Endodermal cell (in vitro differentiated cells): ENCODE measurements at places on chromosomes 3 and 15. TPM values are rescaled to one million over a fixed set of nuclear protein-coding genes. Genes with fewer than 3 reads are reported as not detected.

- H3K27me3 ChIP-seq: peaks cover 8% of the 10 kb centered on the region
- no peaks in the 10 kb centered on the region for H3K36me3 ChIP-seq
- H3K4me3 ChIP-seq: no peak overlapping the region
- H3K27ac ChIP-seq: no peak overlapping the region
These were observed 103.0 kb upstream of the ARHGEF26 start for GRCh38 chr3:154018100-154018696.

GRCh38 chr15:78968539-78969271, 23.9 kb upstream of the CTSH start:
- no peaks in the 10 kb centered on the region for H3K36me3 ChIP-seq
- no peak for DNase-seq
- H3K4me1 ChIP-seq: no peaks in the 10 kb centered on the region
- no peaks in the 10 kb centered on the region for H3K27me3 ChIP-seq
- H3K27ac ChIP-seq: no peak overlapping the region

DNA sequence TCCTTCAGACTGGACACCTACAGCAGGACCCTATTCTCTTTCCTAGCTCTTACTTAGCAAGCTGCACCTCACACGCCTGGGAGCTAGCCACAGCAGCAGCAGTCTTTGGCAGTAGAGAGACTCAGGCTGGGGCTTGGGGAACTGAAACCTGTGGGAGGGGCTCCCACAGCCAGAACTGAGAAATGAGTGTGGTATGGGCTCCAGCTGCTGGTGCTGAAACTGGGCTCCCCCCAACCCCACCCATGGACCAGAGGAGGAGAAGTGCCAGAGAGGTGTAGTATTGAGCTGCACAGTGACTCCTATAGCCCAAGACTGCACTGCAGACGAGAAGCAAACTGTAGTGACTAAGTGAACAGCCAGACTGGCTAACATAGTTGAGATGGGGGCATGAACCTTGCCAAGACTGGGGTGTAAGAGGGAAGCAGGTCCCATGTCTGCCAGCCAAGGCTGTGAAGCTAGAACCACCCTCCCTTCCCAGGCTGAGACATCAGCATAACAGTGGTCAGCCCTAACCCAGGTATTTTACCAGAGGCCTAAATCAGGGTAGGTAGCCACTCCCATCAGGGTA, 62.5 kb downstream of the MYO5A start:
- H3K4me1 ChIP-seq: no peaks in the 10 kb centered on the region
- H3K27ac ChIP-seq: no peak overlapping the region

DNA sequence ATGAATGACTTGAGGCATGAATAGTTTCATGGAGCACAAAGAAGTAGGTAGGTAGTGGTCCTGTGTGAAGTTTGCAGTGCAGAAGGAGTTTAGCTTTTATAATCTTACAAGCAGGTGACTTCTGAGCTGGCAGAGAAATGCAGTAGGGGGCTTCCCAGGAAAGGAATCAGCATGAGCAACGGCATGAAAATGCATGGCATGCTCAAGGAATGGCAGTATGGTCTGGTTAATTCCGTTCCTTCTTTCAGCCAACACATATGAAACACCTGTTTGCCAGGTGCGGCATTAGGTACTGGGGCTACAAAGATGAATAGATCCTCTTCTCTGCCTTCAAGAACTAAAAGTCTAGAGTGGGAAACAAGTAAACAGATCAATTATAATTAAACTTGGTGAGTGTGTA, 138.0 kb upstream of the BHLHE40 start:
- no peak overlapping the region for H3K4me3 ChIP-seq
- peaks cover 3% of the 10 kb centered on the region for H3K4me1 ChIP-seq
- no peak overlapping the region for H3K27ac ChIP-seq
- DNase-seq: no peak

- no peak overlapping the region for H3K27ac ChIP-seq
- no peak overlapping the region for H3K4me3 ChIP-seq
- no peaks in the 10 kb centered on the region for H3K4me1 ChIP-seq
- peak; percentile 31 for DNase-seq
These were observed 67.6 kb downstream of the ZNF445 start for GRCh38 chr3:44409640-44410410.

DNA sequence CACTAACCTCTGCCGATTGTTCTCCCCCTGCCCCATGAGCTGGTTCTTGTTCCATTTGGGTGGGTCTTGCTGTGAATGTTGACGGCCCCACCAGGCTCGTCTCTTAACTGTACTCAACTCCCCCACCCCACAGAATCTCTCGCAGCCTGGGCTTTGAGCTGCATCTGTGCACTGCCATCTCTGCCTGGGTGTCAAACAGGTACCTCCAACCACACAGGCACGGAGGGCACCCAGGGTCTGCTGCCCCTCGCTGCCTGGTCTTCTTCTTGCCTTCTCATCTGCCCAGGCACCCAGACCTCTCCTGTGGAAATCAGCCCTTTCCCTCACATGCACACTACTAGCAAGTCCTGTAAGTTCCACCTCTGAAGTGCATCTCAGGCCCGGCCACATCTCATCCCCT, 10.1 kb downstream of the TLR9 start:
- DNase-seq: no peak
- H3K36me3 ChIP-seq: peaks cover 49% of the 10 kb centered on the region
- H3K27ac ChIP-seq: no peak overlapping the region
- no peaks in the 10 kb centered on the region for H3K27me3 ChIP-seq
- H3K4me3 ChIP-seq: no peak overlapping the region

DNA sequence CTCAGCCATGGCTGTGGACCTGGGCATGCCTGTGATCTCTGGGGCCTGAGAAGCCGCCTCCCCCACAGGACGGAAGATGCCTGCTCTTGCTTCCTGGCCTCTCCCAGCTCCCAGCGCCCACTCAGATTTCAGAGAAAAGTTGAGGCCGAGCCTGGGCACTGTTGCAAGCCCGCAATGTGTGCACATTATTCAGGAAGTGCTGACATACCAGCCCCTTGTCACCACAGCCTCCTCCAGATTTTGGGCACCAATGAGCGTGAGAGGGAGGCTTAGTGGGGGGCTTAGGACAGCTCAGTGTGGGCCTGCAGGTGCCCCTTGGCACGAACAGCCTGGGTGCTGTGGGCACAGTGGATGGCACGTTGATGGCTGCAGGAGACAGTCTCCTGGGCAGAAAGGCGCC, 1400.9 kb upstream of the ALCAM start:
- no peak for DNase-seq
- no peaks in the 10 kb centered on the region for H3K4me1 ChIP-seq
- H3K27ac ChIP-seq: no peak overlapping the region
- no peaks in the 10 kb centered on the region for H3K36me3 ChIP-seq
- no peak overlapping the region for H3K4me3 ChIP-seq
- no peaks in the 10 kb centered on the region for H3K27me3 ChIP-seq

- no peak overlapping the region for H3K4me3 ChIP-seq
- no peaks in the 10 kb centered on the region for H3K4me1 ChIP-seq
- no peak for DNase-seq
- H3K36me3 ChIP-seq: no peaks in the 10 kb centered on the region
- no peaks in the 10 kb centered on the region for H3K27me3 ChIP-seq
- H3K27ac ChIP-seq: no peak overlapping the region
These were observed 460.0 kb downstream of the CNTN6 start for GRCh38 chr3:1552831-1553230.

DNA sequence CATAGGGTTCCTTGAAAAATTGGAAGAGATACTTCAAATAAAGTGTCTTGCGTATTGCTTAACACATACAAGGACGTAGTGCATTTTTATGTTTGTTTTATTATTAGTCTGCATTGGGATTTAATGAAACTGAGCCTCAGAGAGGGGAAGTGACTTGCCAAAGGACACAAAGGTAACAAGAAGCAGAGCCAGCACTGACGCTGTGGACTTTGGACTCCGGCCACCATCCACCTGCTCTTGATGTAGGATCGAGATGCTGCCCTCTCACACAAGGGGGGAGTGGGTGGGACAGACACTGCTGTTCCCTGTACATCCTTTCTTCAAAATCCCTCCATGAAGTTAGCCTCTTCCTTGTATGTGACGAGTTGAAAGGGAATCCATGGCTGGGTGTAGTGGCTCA, 435.4 kb upstream of the RGMA start:
- no peaks in the 10 kb centered on the region for H3K27me3 ChIP-seq
- no peaks in the 10 kb centered on the region for H3K36me3 ChIP-seq
- no peak overlapping the region for H3K27ac ChIP-seq
- DNase-seq: no peak

DNA sequence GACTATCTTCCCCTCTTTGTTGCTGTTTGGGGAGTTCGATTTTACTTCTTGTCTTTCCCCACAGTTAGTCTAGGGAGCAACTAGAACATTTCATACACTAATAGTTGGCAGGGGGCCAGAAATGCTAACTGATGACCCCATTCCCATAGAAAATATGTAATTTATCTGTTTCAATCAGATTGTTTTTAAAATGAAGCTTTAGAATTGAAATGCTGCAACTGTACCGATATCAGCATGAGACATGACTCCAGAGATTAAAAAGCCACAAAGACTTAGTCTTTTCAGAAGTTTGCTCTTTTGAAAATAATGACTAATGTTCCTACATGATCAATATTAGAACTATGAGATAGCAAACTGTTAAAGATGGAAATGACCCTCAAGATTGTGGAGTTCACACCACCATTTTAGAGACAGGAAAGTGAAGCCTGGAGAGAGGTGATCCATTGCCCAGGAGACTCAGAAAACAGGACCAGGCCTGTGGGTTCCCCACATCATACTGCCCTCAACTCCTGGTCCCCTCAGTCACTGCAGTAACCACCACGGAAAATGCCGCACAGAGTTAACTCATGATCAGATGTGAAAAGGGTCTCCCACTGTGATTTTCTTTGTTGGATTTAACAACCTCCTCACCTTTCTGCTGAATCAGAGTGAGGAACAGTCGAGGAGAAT, 130.3 kb downstream of the CHDH start:
- no peak overlapping the region for H3K27ac ChIP-seq
- peak; percentile 49 for DNase-seq
- no peaks in the 10 kb centered on the region for H3K27me3 ChIP-seq
- no peaks in the 10 kb centered on the region for H3K36me3 ChIP-seq
- no peaks in the 10 kb centered on the region for H3K4me1 ChIP-seq

- no peak overlapping the region for H3K4me3 ChIP-seq
- H3K27me3 ChIP-seq: no peaks in the 10 kb centered on the region
- H3K36me3 ChIP-seq: no peaks in the 10 kb centered on the region
- no peak overlapping the region for H3K27ac ChIP-seq
- H3K4me1 ChIP-seq: no peaks in the 10 kb centered on the region
These were observed 14.2 kb downstream of the CPA3 start for GRCh38 chr3:148879256-148879655.

DNA sequence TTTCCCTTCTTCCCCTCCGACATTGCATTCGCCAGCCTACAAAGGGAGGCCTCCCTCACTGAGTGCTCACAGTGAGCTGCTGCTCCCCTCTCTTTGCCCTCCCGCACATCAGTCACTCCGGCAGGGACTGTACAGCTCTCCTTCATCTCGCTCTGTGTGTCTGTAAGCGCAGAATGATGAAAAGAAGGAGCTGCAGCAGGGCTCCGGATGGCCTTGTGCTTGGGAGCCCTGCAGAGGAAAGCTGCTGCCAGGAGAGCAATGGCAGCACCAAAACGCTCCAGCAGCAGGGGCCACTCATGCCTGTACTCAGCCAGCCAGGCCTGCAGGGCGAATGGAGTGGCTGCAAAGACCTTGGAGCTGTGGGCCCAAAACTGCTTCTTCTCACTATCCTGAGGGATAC, 107.0 kb upstream of the NSMCE3 start:
- no peaks in the 10 kb centered on the region for H3K36me3 ChIP-seq
- no peak overlapping the region for H3K4me3 ChIP-seq
- DNase-seq: peak; percentile 71
- H3K4me1 ChIP-seq: no peaks in the 10 kb centered on the region
- peak overlapping the region; percentile 36 for H3K27ac ChIP-seq
- H3K27me3 ChIP-seq: no peaks in the 10 kb centered on the region

GRCh38 chr15:96503276-96503675, 172.8 kb downstream of the NR2F2 start:
- peaks cover 15% of the 10 kb centered on the region for H3K27me3 ChIP-seq
- H3K4me1 ChIP-seq: no peaks in the 10 kb centered on the region
- H3K4me3 ChIP-seq: no peak overlapping the region
- H3K27ac ChIP-seq: no peak overlapping the region
- H3K36me3 ChIP-seq: no peaks in the 10 kb centered on the region

DNA sequence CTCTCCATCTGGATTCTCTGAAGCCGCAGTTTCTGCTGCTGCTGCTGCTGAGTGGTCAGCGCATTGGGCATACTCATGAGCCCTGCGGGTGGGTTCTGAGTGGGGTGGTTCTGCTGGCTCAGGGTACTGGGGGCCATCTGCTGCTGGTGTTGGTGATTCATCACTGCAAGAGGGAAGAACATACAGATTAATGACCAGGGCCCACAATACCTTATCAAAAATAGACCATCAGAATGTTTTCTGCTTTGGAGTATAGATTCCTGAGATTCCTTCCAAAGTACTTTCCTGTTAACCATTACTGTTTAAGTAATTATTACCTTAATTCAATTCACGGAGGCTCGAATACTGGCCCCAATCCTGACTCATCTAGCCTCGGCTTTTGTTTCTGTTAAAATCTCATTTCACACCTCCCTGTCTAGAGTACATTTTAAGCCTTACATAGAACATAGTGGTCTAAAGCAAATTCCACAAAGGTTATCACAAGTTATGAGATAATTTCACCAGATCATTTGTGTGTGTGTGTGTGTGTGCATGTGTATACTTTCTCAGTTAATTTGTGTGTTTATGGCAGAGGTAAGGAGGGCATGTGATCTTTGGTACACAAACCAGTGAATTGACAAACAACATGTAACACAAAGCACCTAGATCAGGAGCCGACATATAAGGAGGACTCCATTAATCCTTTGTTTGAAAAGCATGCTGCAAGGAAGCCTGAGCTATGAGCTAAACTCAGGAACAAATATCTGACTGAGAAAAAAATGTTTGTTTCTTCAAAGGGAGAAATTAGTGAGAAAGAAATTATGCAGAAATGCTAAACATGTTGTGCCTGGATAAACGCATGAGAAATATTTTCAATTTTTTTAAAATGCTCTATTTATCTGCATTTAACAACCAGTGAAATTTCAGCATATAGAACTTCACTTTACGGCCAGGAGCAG, 68.1 kb downstream of the TM4SF4 start:
- H3K4me3 ChIP-seq: no peak overlapping the region
- H3K4me1 ChIP-seq: peaks cover 16% of the 10 kb centered on the region
- no peak overlapping the region for H3K27ac ChIP-seq
- H3K36me3 ChIP-seq: peaks cover 14% of the 10 kb centered on the region
- DNase-seq: no peak

The ADAM10 gene
- total RNA-seq: 191 to 243 TPM (median 194 TPM) in 3 replicates

The KBTBD12 gene
- 0.41 and 0.42 TPM in 2 replicates for total RNA-seq

The ADAMTS17 gene
- 0.82 to 1.9 TPM (median 1.1 TPM) in 3 replicates for total RNA-seq

The MST1 gene
- 25.7 and 30.8 TPM in 2 replicates for total RNA-seq

The TMC3 gene
- total RNA-seq: not detected in 2 replicates

The TGM4 gene
- total RNA-seq: not detected in 2 replicates
